ENCODE measurements at places on chromosomes 6 and 20.

- no peak for DNase-seq
Observed at GRCh38 chr20:16810216-16810615, 62.1 kb downstream of the OTOR start.

DNA sequence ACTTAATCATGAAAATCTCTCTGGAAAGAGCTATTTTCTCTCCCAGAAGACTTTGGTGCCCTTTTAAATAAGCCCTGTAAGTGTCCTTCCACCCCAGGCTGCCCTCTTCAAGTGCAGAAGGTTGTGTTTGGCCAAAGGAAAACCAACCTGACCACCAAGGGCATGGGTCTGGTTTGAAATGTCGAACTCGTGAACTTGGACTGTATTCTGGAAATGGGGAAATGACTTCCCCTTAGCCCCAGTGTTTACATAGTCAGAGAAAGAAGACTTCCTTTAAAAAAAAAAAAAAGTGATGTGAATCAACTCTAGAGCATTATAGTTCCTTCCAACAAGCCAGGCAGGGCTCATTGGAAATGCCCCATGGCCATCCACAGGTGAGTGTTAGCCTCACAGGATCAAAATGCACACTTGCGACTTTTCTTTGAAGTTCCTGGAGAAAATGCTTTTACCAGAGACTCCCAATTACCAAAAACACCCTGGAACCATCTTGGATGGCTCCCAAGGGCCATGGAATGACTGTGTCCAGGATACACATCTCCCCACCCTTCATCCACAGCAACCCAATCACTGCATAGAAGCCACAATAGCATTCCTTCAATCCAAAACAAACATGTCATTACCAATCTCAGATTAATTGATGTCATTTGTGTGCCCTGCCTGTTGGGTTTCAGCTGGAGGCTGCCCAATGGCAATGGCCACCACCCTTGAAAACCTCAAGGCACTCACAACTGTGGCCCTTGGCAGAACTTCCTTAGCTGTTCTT is 133.8 kb downstream of the CLIC5 start:
- no peak for DNase-seq

GRCh38 chr6:129114636-129115391 is 231.9 kb downstream of the LAMA2 start:
- DNase-seq, result no peak

DNA sequence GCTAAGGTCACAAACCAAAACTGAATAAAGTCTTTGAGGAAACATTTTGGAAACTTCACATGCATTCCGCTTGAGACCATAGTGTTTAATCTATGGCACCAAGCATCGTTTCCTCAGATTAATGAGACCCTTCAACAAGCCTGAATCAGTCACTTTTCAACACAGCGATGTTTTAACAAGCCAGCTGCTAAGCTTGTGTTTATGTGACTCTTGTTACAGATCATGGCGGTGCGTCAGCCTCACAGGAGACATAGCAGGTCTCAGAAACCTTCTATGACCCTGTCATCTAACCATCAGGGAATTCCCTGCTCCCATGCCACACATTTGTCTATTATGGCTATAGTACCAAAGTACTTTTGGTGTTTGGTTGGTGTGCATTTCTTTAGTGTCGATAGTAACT is 57.2 kb downstream of the MTFR2 start:
- no peak for DNase-seq

GRCh38 chr6:101344885-101345284 is 48.6 kb upstream of the GRIK2 start:
- DNase-seq, result no peak

DNA sequence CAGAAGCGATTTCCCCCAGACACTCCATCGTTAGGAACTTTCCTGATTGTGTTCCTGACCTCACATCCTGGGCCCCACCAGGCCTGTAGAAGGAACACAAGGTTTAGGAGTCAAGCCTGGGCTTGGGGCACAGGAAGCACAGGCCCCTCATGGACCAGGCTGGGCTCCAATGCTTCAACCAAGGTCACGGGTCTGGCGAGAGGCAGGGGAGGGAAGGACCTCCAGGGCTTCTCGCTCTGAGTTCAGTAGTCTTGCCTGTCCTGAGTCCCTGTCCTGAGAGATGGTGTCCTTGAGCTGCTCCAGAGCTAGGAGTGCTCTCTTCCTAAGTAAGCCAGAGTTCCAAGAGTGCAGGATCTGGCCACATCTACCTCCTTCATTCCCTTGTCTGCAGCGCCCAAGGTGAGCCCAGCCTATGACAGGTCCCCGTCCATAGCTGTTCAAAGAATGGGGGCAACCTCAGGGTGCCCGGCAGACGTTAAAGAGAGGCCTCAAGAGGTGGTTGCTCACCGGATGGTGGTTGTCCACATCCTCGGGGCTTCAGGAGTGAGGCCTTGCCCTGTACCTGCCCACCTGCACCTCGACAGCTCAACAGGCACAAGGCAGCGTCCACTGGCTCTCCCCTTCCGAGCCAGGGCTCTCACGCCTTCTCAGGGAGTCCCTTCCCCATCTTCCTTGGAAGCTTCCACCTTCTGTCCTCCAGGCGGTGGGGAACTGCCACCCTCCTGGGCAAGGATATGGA is 1.6 kb upstream of the TUBB1 start:
- DNase-seq, result no peak

- DNase-seq, result no peak
Observed at GRCh38 chr6:14060971-14061370, 56.6 kb upstream of the CD83 start.

DNA sequence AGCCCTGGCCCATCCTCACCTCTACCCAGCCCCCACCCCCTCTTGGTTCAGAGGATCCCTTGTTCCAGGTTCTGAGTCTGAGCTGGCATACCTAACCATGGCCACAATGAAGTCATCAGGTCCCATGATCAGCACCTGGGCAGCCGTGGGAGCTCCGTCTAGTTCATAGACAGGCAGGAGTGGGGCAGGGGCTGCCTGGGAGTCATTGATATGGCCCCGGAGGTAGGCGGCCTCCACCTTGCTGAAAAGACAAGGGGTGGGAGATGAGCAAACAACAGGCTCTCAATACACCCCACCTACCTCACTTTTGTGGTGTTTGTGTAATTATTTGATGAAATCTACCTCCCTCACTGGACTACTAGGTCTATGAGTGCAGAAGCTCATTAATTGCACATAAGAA is 20.4 kb downstream of the GGT7 start:
- no peak for DNase-seq

DNA sequence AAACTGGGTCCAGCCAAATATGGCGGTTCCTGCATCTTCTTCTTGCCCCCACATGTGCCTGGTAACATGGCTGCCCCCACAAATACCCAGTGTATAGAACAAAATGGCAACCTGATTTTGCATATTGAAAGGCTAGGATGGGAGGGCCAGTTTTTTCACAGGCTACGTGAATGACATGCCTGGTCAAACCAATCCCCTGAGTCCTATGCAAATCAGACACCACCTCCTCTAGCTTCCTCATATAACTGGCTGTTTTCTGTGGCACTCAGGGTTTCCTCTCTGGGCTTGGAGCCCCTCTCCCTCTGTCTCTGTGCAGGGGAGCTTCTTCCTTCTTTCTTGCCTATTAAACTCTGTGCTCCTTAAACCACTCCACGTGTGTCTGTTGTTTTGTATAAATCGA is 372.1 kb downstream of the KIF16B start:
- no peak for DNase-seq

DNA sequence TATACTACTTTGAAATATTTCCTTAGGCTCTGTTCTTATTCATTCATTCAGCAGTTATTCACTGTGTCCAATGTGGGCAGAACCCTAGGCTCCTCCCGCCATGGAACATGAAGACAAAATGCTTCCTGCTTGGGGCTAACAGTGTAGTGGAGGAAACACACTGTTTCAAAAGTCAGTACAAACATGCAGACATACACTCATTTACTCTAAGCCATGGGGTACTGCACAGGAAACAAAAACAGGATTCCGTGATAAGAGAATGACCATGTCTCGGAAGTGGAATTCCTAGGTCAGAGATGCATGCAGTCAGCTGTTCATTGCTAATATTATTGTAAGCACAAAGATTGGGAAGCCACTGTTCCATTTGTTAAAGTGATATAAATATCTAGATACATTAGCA is 18.4 kb upstream of the FAM209A start:
- DNase-seq, result no peak

DNA sequence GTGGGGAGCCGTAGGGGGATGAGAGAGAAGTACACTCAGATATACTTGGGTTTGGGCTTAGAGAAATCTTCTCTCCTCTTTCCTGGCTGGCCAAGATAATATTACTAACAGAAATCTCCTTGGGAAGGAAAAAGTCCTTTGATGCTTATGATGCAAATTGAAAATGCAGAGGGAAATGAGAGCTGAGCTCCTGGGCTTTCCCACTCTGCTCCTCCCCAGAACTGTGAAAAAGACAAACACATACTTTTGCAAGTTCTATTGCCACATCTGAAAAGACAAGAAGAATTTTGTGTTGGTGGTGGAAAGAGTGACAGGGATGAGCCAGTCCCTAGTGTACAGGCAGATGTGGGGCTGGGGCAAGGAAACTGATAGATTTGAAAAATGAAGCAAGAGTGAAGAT is 185.9 kb downstream of the ANKRD60 start:
- DNase-seq, result no peak

- no peak for DNase-seq
Observed at GRCh38 chr6:11089695-11090094, 3.9 kb upstream of the SMIM13 start.

- no peak for DNase-seq
Observed at GRCh38 chr20:44402391-44403193, 47.1 kb downstream of the HNF4A start.

DNA sequence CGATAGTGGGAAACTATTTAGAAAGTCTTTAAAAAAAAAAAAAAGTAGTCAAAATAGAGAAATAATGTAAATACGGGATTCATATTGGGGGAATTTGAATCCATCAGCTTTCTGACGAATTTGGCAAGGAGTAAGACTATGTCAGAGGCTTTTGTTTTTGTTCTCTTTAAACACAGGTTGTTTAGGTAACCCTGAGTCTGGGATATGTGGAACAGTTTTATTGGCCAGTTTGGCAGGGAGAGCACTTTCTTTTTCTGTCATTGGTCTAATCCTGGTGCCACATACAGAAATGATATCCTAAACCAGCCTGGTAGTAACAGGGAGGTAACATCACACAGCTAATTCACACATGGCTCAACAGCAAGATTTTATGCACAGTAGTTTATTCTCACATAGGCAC is 27.7 kb downstream of the HAO1 start:
- DNase-seq, result no peak

GRCh38 chr6:127022302-127022701 is 96.2 kb upstream of the RSPO3 start:
- no peak for DNase-seq

- DNase-seq, result no peak
Observed at GRCh38 chr6:53375847-53376246, 27.1 kb upstream of the ELOVL5 start.

DNA sequence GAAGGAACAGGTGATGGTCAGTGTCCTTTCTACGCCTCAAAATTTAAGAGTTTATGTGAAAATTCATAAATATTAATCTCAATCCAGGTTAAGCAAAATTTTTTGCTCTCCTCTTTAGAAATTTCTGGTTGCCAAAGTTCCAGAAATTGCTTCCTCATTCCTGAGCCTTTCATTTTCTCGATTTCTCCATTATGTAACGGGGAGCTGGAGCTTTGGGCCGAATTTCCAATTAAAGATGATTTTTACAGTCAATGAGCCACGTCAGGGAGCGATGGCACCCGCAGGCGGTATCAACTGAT is 35.8 kb upstream of the PRND start:
- no peak for DNase-seq

GRCh38 chr6:47352194-47352920 is 42.7 kb upstream of the TNFRSF21 start:
- no peak for DNase-seq

GRCh38 chr6:162448294-162448693 is 279.3 kb downstream of the PRKN start:
- no peak for DNase-seq

DNA sequence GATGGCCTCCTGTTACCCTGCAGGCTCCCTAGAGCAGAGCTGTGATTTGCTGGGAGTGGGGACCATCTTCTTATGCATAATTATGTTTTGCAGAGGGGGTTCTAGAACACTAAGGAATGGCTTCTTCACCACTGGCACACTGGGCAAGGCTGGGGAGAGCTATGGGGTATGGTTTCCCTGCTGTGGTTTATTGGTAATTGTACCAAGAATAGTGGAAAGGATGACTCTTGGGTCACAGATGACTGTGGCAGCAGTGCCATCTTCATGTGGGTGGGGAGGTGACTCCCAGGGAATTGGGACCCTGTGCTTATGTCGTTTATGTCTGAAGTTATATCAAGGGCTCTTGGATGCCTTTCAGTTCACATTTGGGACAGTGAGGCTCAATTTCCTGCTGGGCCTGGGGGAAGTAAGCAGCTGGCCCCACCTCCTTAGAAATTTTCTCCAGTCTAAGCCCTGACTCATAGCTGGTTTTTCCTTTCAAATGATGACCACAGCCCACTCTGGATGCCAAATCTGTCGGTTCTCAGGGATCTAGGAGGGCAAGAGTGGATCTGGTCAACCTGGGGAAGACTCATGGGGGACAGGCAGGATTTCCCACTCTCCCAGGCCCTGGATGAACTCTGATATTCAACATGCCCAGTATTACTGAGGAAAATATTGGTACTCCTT is 230.8 kb downstream of the LRFN2 start:
- DNase-seq, result no peak

DNA sequence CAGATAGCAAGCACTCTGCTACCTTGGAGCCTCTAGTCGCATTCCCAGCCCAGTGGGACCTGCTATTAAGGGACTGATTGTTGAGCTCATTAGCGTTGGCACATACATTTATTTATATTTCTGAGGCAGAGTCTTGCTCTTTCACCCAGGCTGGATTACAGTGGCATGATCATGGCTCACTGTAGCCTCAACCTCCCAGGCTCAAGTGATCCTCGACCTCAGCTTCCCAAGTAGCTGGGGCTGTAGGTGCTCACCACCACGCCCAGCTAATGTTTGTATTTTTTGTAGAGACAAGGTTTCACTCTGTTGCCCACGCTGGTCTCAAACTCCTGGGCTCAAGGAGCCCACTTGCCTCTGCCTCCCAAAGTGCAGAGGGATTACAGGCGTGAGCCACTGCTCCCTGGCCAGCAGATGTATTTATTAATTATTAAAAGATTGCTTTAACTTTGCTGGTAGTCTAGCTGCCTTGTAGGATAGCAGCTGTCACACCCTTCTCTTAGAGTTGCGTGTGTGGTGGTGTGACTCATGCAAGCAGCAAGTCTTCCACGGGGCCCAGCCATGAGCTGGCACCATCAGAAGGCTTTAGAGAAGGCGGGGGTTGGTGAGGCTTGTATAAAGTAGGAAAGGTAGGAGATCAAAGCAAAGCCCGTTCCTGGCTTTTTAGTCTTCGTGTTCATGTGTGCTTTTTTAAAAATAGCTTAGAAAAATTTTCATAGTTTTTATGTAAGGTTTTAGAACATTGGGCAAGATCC is 16.5 kb downstream of the ACTR5 start:
- DNase-seq, result no peak

DNA sequence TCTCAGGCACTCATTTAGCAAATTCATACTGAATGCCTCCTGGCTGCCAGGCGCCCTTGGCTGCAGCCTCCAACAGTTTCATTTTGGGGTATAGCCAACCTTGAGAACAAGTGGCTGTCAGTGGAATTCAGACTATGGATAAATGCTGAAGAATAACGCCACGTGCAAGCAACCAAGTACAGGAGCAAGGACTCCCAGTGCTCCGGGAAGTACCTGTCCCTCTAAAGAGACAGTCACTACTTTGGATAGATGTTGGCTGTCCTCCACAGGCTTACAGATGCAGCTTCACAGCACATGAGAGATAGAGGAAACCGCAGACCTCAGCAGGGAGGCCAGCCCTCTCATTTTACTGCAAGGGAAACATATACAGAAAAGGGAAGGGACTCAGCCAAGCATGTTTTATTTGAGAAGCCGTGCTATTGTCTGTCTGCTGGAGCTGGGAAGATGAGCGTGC is 658.2 kb downstream of the PTPRT start:
- no peak for DNase-seq

- no peak for DNase-seq
Observed at GRCh38 chr6:2021713-2022125, 223.7 kb downstream of the GMDS start.

Measured in CD4-positive, alpha-beta T cell (primary cell).